ENCODE measurements at places on chromosomes 7 and 10. TPM values are rescaled to one million over a fixed set of nuclear protein-coding genes. Genes with fewer than 3 reads are reported as not detected.

The SFMBT2 gene
- 0.04 TPM for total RNA-seq

The ZNF316 gene
- total RNA-seq: 14.9 TPM

The ADGRA1 gene
- total RNA-seq: not detected

The LLCFC1 gene
- not detected for total RNA-seq

The C10orf67 gene
- total RNA-seq: 0.10 TPM

GRCh38 chr7:95493247-95493646 lies 7.5 kb downstream of the ASB4 start:
- H3K27me3 ChIP-seq: peaks cover 5% of the 10 kb centered on the region
- H3K4me1 ChIP-seq: no peaks in the 10 kb centered on the region
- H3K4me3 ChIP-seq: no peak overlapping the region
- H3K36me3 ChIP-seq: no peaks in the 10 kb centered on the region
- peak; percentile 48 for DNase-seq
- no peak overlapping the region for H3K27ac ChIP-seq

DNA sequence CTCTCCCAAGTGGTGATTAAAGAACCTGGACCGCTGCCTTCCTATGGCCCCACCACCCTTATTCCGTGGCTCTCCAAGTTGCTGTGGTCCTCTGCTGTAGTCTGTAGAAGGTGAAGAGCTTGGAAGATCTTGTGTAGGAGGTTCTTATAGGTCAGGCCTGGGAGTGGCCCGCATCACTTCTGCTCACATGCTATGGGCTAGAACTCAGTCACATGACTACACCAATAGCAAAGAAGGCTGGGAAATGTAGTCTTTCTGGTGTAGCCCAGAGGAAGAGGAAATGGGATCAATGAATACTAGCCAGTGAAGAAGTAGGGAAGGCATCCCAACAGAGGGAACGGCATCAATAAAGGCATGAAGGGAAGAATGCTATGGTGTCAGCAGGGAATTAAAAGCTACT lies 41.3 kb upstream of the AOAH start:
- DNase-seq: no peak
- peaks cover 1% of the 10 kb centered on the region for H3K27me3 ChIP-seq
- no peak overlapping the region for H3K4me3 ChIP-seq
- no peak overlapping the region for H3K27ac ChIP-seq
- no peaks in the 10 kb centered on the region for H3K36me3 ChIP-seq

- H3K4me3 ChIP-seq: no peak overlapping the region
- H3K4me1 ChIP-seq: no peaks in the 10 kb centered on the region
- DNase-seq: no peak
Measured at GRCh38 chr7:778271-778967, 51.3 kb upstream of the PRKAR1B start.

GRCh38 chr10:130244928-130245495 lies 108.8 kb downstream of the GLRX3 start:
- H3K4me3 ChIP-seq: no peak overlapping the region
- H3K27ac ChIP-seq: no peak overlapping the region
- no peaks in the 10 kb centered on the region for H3K27me3 ChIP-seq
- H3K4me1 ChIP-seq: no peaks in the 10 kb centered on the region

DNA sequence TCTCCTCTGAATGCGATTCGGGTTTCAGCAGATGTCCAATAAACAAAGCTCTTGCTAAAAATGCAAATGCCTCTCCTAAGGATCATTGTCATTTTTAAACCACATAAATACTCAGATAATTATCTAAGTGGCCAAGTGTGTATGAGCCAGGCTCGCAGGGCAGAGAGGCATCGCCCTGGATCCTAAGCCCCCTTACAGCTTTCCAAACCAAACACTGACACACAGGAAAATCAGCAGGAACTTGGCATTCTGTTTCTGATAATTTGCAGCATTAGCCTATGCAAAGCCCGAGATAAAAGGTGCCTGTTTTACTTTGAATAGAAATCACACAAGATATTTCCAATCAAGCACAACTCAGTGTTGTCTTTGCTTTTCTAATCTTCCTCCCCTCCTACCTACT lies 134.4 kb downstream of the ABCA13 start:
- peaks cover 8% of the 10 kb centered on the region for H3K27me3 ChIP-seq
- H3K4me3 ChIP-seq: no peak overlapping the region
- H3K4me1 ChIP-seq: peaks cover 24% of the 10 kb centered on the region
- H3K36me3 ChIP-seq: no peaks in the 10 kb centered on the region
- DNase-seq: no peak

- no peaks in the 10 kb centered on the region for H3K36me3 ChIP-seq
- no peaks in the 10 kb centered on the region for H3K4me1 ChIP-seq
- peak overlapping the region; percentile 67 for H3K4me3 ChIP-seq
- no peaks in the 10 kb centered on the region for H3K27me3 ChIP-seq
Measured at GRCh38 chr10:25465582-25466372, 291.0 kb downstream of the GPR158 start.

GRCh38 chr7:155286686-155287085 lies 11.0 kb upstream of the INSIG1 start:
- no peaks in the 10 kb centered on the region for H3K36me3 ChIP-seq
- peaks cover 12% of the 10 kb centered on the region for H3K4me1 ChIP-seq
- H3K4me3 ChIP-seq: no peak overlapping the region
- peaks cover 49% of the 10 kb centered on the region for H3K27me3 ChIP-seq
- no peak overlapping the region for H3K27ac ChIP-seq
- DNase-seq: no peak

DNA sequence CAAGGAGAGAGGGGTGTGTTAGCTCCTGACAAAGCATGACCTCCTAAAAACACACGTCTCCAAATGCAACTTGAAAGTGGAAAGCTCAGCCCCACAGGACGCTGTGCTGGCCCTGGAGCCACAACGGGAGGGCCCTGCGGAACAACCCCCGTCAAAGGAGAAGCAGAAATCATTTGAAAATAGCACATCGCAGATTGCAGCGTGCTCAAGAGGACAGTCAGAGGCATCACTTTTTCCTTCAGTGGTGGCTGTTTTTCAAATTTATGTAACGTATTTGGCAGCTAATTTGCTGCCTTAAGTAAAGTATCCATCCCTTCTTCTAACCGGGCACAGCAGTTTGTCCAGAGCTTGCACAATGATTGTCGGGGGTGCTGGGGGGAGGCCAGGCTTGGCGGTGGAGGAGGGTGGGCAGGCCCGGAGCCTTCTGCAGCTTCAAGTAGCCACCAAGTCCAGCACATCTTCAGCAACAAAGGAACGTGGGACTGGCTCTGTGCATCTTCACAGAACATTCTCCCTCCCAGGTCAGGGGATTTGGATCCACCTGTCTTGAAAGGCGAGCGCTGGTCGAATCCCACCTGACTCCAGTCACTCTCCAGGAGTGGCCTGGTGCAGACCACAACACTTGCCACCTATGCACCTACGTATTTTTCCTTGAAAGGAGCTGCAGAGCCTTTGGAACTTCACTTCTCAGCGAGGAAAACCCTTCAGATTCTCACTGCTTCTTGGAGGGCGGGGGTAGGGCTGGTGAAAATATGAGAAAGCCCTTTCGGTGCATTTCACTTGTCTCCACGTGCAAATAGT lies 346.3 kb downstream of the DNAJB6 start:
- H3K4me3 ChIP-seq: no peak overlapping the region
- H3K36me3 ChIP-seq: no peaks in the 10 kb centered on the region
- no peak for DNase-seq
- H3K4me1 ChIP-seq: no peaks in the 10 kb centered on the region

DNA sequence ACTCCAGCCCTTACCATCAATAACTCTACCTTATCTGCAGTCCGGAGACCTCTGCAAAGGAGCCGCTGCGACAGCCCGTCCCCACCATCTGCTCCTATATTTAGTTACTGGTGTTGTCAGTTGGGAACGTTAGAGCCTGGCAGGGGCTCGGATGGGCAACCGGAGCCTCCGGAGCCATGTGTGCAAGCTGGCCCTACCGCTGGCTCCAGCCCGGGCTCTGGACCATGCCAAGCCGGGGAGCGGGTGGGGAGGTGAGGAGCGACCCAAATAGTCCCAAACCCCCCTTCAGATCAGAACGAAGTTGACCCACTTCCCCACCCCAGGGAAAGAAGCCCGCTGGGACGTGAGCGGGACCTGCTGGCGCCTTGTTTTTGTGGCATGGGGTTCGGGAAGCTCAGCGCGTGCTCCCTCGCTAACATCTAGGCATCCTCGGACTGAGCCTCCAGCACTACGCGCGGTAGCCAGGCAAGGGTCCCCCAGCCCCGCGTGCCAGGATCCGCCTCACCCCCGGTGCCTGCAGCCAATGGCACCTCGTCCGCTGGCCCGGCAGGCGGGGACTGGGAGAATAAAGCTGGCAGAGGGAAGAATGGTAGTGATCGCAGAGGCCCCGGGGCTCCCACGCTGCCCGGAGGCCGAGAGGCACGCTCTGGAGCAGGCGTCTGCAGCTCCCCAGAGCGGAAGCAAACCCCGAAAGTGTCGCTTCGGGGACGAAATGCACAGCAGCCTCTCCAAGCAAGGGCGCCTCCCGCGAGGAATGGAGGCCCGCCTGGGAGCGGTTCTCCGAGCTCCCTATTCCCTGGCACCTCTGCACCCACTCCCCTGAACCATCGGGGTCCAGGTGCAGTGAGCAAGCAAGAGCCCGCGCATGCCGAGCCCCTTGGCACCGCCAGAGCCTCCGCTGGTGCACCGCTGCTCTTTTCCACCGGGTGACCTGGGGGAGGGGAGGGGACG lies 679 bp downstream of the LRRC20 start:
- peaks cover 22% of the 10 kb centered on the region for H3K4me1 ChIP-seq
- H3K27me3 ChIP-seq: peaks cover 28% of the 10 kb centered on the region
- no peak overlapping the region for H3K27ac ChIP-seq
- peaks cover 8% of the 10 kb centered on the region for H3K36me3 ChIP-seq

DNA sequence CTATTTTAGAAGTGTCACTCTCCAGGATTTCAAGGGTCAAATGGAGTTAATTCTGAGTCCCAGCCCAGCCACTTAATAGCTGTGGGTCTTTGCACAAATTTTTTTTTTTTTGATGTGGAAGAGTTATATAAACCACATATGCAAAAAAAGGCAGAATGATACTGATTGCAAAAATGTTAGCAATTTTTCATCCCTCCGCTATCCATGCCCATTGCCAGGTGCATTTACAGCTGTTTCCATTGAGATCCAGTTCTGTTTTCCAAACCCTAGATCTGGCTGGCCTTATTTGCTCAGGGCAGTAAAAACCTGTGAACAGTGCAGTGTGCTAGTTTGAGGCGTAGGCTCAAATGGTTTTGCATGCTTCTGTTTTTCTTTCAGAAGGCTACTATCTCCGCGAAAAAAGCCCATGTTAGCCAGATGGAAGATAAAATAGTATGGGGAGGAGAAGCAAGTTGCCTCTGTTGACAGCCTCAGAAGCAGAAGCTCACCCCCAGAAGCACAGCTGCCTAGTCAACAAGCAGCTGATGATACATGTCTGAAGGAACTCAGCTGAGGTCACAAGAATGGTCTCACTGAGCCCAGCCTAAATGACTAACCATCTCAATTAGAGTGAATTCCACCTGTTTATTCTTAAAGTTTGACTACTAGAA lies 997 bp upstream of the ZNF138 start:
- peak; percentile 35 for DNase-seq
- H3K27ac ChIP-seq: no peak overlapping the region
- H3K36me3 ChIP-seq: no peaks in the 10 kb centered on the region
- peaks cover 26% of the 10 kb centered on the region for H3K4me1 ChIP-seq
- peak overlapping the region; percentile 43 for H3K4me3 ChIP-seq

DNA sequence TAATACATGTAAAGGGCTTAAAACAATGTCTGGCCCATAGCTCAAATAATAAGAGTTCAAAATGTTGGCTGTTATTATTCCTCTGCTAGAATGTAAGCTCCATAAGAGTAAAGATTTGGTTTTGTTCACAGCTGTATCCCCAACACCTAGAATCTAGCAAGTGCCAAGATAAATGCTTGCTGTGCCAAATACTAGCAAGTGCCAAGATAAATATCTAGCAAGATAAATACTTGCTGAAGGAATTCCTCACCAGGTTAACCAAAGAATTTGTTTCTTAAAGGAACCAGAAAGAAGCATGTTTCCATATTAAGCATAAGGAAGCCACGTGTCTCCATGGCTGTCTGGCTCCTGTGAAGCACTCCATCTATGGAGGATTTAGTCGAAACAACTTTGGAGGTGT lies 235.2 kb upstream of the SP4 start:
- no peak overlapping the region for H3K4me3 ChIP-seq
- peaks cover 2% of the 10 kb centered on the region for H3K27me3 ChIP-seq
- no peak overlapping the region for H3K27ac ChIP-seq
- DNase-seq: no peak
- H3K36me3 ChIP-seq: no peaks in the 10 kb centered on the region

- DNase-seq: no peak
- H3K36me3 ChIP-seq: no peaks in the 10 kb centered on the region
Measured at GRCh38 chr7:155587486-155587885, 41.1 kb upstream of the CNPY1 start.

DNA sequence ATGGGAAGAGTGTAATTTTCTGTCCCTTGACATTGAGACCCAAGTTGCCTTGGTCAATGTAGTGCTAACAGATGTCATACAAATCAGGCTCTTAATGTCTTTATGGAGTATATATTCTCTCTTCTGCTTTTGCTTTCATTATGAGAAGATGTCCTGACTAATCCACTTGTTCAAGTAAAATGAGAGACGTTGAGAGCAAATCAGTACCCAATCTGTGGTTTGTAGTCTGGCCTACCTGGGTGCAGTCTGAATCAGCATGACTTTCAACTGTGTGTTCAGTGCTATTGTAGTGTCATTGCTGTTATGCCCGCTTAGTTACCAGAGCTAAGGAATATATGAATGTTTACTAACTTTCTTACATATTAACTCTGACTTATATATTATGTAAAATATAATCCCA lies 612.4 kb downstream of the ANKRD7 start:
- no peak overlapping the region for H3K27ac ChIP-seq
- H3K27me3 ChIP-seq: no peaks in the 10 kb centered on the region
- H3K4me3 ChIP-seq: no peak overlapping the region
- DNase-seq: no peak
- no peaks in the 10 kb centered on the region for H3K36me3 ChIP-seq

DNA sequence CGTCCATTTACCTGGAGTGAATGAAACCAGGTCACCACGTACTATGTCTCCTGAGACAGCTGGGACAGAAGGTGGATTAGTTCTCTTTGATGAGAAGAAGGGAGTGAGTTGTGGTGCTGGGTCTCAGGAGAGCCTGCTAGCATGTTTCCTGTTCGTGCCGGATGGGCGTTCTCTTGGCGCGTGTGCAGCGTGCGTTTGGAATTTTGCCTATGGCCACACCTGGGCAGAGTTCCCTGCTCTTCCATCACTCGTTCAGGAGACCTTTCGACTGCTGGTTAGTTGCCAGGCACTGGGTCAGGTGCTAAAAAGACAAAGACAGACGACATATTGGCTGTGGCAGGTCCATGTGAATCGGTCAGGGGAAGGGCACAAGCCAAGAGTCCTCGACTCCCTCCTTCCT lies 90.3 kb downstream of the TRRAP start:
- H3K27me3 ChIP-seq: peaks cover 3% of the 10 kb centered on the region
- H3K36me3 ChIP-seq: peaks cover 44% of the 10 kb centered on the region
- H3K4me1 ChIP-seq: no peaks in the 10 kb centered on the region
- no peak overlapping the region for H3K4me3 ChIP-seq
- no peak for DNase-seq

- H3K36me3 ChIP-seq: peaks cover 5% of the 10 kb centered on the region
- H3K27me3 ChIP-seq: no peaks in the 10 kb centered on the region
- H3K4me1 ChIP-seq: no peaks in the 10 kb centered on the region
- no peak overlapping the region for H3K4me3 ChIP-seq
Measured at GRCh38 chr7:15581352-15581951, 19.6 kb upstream of the AGMO start.

GRCh38 chr10:11358011-11358410 lies 253.4 kb downstream of the USP6NL start:
- no peak overlapping the region for H3K4me3 ChIP-seq
- H3K36me3 ChIP-seq: no peaks in the 10 kb centered on the region
- no peaks in the 10 kb centered on the region for H3K4me1 ChIP-seq
- no peak for DNase-seq
